Osteocyte (in vitro differentiated cells): ENCODE measurements at places on chromosomes 5 and 9. TPM values are rescaled to one million over a fixed set of nuclear protein-coding genes. Genes with fewer than 3 reads are reported as not detected.

PCDHA13 gene
- total RNA-seq = 1.5 and 1.7 TPM in 2 replicates

ATP10B gene
- not detected in 2 replicates for total RNA-seq

RORB gene
- total RNA-seq = not detected in 2 replicates

DNLZ gene
- 16.6 and 17.6 TPM in 2 replicates for total RNA-seq

C1QTNF2 gene
- total RNA-seq = 0.16 and 0.19 TPM in 2 replicates

CYLC2 gene
- not detected in 2 replicates for total RNA-seq

CCDC187 gene
- not detected in 2 replicates for total RNA-seq

NUTM2F gene
- total RNA-seq = not detected in 2 replicates

P4HA2 gene
- total RNA-seq = 104 and 117 TPM in 2 replicates

FGD3 gene
- not detected in 2 replicates for total RNA-seq

SNCAIP gene
- total RNA-seq = 4.2 and 6.0 TPM in 2 replicates

IL13 gene
- total RNA-seq = not detected in 2 replicates

PPP3R2 gene
- not detected in 2 replicates for total RNA-seq

KIF2A gene
- total RNA-seq = 38.7 and 40.4 TPM in 2 replicates

ATP6V0E1 gene
- 261 and 282 TPM in 2 replicates for total RNA-seq

NIPAL4 gene
- total RNA-seq = 2.3 and 2.4 TPM in 2 replicates
